Vagina (tissue), 2 donors: ENCODE measurements at places on chromosomes 16 and 17.

- no peak for DNase-seq
Measured at GRCh38 chr17:43618276-43618675, 43.4 kb downstream of the MEOX1 start.

DNA sequence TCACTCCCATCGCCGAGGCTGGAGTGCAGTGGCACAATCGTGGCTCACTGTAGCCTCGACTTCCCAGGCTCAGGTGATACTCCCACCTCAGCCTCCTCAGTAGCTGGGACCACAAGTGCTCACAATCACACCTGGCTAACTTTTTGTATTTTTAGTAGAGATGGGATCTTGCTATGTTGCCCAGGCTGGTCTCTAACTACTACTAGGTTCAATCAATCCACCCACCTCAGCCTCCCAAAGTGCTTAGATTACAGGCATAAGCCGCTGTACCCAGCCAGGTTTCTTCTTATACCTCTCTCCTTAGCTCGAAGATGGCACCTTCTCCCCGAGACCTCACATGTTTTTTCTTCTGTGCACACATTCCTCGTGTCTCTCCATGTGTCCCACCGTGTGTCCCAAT is 3.0 kb downstream of the TSPAN10 start:
- DNase-seq = no peak

DNA sequence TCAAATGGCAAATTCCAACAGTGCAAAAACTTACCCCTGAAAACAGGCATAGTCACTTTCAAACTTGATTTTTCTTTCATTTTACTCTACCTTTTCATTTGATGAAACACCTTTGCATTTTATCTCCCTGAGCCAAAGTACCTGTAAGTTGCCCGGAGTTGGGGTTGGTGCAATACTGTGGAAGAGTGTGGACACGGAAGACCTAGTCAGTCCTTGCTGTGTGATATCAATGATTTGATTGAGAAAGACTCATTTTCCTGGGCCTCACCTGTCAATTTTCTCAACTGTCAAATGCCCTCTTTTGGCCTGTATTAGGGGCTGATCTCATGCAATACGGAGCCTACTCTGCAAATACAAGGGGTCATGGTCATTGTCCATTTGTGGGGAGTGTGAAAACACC is 22.6 kb downstream of the PITPNC1 start:
- DNase-seq = no peak

GRCh38 chr16:88074041-88074440 is 122.8 kb downstream of the BANP start:
- DNase-seq = no peak

DNA sequence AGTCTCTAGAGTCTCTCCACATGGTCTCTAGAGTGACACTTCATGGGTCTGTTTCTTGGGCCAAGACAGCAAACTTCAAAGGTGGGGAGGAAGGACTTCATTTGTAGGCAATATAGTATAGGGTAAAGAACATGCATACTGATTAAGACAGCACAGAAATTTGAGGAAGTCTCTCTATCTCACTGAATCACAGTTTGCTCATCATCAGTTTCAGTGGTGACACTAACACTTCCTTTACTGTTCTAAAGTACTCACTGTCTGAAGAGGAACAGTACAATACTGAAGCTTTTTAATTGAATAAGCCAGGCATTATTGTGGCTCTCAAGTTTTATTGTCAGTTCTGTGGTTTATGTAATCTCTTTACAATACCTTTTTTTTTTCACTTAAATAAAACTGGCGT is 656.4 kb upstream of the CDH8 start:
- DNase-seq = no peak

DNA sequence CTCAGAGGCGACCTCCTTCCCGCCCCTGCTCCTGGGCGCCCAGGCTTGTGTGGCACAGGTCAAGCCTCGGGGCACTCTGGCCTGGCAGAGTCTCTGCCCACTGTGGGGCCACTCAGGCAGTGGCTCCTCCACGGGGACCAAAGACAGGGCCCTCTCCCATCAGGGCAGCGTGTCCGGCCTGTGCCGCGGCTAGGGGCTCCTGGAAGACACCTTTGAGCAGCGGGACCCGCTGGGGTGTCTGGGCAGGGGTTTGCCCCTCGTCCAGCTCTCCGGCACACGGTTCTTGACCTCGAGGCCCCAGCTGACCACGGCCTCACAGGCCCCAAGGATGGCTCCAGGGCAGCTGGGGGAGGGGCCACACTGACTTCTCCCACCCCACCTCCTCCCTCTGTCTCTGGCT is 24.7 kb upstream of the SSTR5 start:
- no peak for DNase-seq

GRCh38 chr17:6536566-6537065 is 19.7 kb downstream of the PITPNM3 start:
- no peak for DNase-seq

DNA sequence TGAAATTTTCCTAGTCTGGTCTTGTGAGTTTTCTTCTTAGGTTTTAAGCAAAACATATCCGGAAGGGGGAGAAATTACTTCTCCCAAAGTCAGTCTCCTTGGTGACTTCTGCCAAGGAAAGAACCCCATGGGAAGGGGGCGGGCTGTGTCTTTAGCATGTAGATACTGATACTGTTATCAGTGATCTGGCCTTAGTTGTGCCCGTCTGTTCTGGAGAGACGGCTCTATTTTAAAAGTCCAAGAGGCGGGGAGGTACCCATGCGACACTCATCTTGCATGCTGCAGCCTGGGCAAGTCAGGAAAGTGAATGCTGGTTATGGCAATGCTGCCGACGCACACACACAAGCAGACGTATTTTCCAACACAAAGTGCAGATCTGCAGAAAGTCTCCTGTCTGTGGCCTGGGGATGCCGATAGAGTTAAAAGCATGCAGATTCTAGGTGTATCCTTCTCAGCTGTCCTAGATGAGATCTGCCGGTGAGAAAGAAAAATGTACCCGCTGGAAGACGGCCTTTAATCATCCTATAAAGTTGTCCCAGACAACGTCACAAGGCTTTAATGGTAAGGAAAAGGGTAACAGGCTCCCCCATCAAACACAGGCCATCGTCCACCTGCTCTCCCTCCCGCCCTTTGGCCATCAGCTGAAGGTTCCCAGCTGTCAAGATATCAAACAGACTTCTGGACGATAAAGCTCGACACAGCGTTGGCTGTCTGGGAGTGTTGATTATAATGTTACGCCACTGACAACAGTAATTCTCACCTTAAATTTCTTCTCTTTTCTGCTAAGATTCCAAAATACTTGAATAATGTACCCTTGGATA is 9.0 kb downstream of the RBFOX3 start:
- no peak for DNase-seq

- no peak for DNase-seq
Measured at GRCh38 chr16:47888142-47888541, 267.7 kb downstream of the ABCC12 start.

- no peak for DNase-seq
Measured at GRCh38 chr16:4266372-4266771, 6.5 kb downstream of the TFAP4 start.

DNA sequence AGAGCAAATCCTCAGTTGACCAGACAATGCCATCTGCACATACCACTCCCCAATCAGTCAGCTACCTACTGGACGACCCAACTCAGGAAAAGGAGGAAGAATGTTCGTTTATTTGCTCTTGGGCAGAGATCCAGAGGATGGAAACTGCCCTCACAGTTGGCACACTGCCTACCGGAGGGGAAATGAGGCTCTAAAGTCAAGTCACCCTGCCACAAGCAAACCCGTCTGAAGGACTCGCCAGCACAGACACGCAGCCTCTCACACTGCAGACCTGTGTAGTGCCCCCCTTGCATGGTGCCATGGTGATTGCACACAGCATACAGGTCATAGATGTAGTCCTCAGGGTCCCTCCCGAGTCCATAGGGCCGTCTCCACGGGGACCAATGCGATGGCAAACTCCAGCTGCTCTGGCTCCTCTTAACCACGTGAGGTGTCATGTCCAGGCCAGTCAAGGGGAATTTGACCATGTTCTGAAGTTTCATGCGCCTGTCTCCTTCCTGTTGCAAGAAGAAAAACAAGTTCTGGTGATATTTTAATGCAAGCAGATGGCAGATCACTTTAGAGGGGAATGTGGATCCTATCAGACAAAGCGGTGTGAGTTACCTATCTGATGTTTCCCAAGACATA is 69.5 kb downstream of the USP31 start:
- no peak for DNase-seq

- DNase-seq = no peak
Measured at GRCh38 chr16:66508248-66508913, 41.5 kb downstream of the TK2 start.

- DNase-seq = no peak
Measured at GRCh38 chr17:15900871-15901270, 44.1 kb upstream of the ADORA2B start.

DNA sequence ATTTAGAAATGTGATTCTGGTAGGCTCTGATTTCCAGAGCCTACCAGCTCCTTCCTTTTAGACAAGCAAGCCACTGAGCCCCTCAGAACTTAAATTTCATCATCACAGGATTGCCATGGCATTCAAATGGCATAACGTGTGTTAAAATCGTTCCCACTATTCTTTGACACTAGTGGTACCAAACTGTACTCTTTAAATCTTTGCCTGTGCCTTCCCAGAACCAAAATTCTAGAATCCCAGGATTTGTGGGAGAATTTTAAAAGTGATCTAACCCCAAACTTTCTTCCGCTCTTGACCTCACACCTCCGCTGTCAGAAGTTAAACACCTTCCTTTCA is 287 bp upstream of the INTS2 start:
- no peak for DNase-seq

DNA sequence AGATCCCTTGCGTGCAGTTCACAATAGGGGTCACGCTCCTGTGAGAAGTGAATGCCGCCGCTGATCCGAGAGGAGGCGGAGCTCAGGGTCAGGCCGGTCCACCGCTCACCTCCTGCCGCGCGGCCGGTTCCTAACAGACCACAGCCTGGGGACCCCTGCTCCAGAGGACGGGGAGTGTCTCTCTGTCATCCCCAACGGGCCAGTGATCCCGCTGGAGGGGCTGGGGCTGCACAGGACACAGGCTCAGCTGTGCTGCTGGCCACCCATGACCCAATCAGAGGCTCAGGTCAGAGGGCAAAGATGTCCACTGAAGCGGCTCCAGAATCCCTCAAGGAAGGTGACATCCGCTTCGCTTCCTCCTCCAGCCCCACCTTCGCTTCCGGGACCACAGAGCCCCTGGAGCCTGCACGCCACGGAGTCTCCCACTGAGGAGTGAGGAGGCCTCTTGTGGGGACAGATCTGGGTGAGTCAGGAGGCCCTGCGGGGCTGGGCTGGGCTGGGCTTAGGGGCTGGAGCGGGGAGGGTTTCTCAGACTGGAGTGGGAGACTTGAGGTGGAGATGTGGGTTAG is 115.4 kb downstream of the METRNL start:
- DNase-seq = no peak

- no peak for DNase-seq
Measured at GRCh38 chr16:19890901-19891300, 6.3 kb upstream of the GPRC5B start.

- DNase-seq = no peak
Measured at GRCh38 chr16:15919331-15919730, 30.1 kb upstream of the ABCC1 start.

GRCh38 chr17:63956296-63956920 is 16.3 kb downstream of the SCN4A start:
- no peak for DNase-seq

DNA sequence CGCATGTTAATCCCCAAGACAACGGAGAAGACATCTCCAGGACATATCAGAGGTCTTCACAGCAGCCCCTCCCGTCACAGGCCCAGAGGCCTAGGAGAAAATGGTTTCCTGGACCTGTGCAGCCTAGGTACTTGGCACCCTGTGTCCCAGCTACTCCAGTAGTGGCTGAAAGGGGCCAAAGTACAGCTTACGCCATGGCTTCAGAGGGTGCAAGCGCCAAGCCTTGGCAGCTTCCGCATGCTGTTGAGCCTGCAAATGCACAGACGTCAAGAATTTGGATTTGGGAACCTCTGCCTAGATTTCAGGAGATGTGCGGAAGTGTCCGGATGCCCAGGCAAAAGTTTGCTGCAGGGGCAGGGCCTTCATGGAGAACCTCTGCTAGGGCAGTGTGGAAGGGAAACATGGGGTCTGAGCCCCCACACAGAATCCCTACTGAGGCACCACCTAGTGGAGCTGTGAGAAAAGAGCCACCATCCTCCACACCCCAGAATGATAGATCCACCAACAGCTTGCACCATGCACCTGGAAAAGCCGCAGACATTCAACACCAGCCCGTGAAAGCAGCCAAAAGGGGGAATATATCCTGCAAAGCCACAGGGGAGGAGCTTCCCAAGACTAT is 159.3 kb upstream of the COX10 start:
- DNase-seq = peak; percentile 56

- DNase-seq = no peak
Measured at GRCh38 chr16:9235867-9236266, 144.4 kb downstream of the HAPSTR1 start.

DNA sequence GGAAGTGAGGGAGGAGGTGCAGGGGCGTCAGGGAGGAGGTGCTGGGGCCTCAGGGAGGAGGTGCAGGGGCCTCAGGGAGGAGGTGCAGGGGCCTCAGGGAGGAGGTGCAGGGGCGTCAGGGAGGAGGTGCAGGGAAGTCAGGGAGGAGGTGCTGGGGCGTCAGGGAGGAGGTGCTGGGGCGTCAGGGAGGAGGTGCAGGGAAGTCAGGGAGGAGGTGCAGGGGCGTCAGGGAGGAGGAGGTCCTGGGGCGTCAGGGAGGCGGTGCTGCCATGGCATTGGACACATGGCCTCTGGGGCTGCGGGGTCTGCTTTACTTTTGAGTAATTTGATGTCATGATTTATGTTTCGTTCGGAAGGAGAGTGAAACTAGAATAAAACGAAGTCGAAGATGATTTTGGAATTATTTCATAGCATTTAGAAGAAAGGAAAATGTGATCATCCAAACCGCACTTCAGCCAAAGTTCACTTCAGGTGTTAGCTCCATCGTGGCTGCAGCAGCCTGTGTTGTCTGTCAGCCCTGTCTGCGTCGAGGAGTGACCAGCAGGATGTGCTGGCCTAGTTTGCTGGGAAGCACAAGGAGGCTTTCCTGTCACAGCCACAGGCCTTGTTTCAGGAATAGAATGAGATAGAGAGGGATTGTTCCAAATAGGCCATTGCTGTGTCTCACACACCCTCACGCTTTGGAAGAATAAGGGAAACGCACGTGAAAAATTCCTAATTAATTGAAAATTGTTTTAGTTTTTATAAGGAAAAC is 42.8 kb downstream of the RAB11FIP3 start:
- no peak for DNase-seq

DNA sequence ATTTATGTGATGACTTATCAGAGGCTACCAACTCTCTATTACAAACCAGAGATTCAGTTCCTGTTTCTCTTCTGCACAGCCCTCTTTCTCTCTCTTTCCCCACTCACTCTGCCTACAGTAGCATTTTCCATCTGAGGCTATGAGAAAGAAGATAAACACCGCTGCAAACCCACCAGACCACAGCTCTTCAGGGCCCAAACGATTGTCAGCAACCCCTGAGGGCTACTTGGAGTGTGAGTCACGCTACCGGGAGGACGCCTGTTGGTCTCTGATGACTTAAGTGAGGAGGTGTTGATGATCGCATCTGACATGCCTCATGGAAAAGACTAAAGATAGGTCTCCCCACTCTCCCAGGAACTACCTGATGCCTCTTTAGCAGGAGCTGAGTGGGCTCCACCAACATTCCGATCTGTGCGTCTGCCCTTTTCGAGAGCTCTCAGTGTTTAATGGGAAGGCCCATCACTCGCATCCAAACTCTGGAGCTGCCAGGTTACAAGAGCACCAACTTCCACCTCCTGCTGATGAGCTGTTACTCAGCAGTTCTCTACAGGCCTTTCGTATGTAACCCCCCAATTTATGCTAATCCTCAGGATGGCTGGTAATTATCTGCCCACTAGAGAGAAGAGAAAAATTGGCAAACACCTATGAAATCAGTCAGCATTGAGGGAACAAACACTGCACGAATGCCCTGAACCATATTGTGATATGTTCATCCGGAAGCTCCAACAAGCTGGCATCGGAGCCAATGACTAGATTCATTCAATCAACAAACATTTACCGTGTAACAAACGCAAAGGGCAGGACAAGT is 9.2 kb downstream of the GRIN2A start:
- no peak for DNase-seq
